ENCODE measurements at places on chromosomes 3 and 15.

DNA sequence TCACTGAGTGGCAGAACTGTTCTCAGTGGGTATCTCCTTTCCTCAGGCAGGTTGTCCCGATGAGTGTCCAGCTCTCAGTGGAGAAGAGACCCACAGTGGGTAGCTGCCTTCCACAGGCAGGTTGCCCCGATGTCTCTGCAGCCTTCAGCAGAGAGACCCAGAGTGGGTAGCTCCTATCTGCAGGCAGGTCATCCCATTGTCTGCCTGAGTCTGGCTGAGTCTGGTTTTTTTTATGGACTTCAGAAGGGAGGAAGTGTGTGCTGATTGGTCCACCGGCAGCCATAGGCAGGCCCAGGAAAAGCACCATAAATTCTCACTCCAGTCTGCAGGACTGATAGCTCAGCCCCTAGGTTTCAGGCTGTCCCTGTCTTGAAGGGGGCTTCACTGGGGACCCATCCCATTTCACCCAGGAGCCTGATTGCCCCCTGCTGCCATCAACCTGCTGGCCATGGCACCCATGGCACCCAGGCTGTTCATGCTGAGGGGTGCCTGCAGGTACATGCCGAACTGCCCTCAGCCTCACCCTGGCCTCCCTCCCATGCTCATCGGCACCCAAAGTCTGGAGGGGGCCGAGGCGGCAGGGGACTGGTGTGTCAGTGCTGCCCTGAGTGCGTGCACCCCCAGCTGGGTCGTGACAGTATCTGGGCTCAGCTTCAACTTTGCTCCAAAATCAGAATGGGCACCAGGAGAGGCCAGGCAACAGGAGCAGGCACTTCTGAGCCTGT is 3.6 kb upstream of the LIMD1 start:
- no peak for DNase-seq

GRCh38 chr15:73247331-73247730 is 121.4 kb downstream of the HCN4 start:
- no peak for DNase-seq

DNA sequence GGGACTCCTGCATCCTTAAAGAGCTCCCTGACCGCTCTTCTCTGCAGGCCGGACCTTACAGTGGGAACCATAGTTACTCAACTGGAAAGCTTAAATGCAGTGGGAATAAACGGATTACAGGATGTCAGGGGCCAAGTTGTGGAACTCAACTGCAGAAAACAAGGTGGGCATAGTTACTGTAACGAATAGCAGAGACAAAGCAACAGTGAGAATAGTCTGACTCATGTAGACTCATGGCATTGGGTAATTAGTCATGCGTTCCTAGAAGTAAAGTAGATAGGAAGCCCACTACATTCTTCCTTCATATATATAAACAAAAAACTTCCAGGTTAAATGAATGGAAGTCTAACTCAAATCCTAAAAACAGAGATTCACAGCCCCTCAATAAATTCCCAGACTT is 95.5 kb upstream of the CHRNA7 start:
- no peak for DNase-seq

- DNase-seq = no peak
Measured at GRCh38 chr3:187947927-187948682, 202.8 kb upstream of the BCL6 start.

DNA sequence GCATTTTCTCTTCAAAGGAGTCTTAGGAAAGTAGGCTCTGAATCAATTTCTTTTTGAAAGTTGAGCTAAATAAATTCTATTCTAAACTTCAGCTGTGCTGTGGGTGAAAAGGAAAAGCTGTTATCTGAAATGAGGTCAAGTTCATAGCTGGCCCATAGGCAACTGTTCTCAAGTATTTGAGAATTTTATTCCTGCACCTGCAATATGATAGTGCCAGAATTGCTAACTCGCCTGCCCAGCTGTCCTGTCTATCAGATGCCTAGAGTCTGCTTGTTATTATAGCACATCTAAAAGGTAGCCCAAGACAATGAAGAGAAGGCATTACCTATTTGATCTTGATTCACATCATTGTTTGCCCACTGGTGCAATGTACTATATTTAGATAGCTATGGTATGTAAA is 798.7 kb downstream of the DIPK2A start:
- DNase-seq = no peak
